ENCODE measurements at places on chromosomes 4 and X.

GRCh38 chr4:142523111-142523510 is 323.0 kb downstream of the INPP4B start:
- DNase-seq, result no peak

DNA sequence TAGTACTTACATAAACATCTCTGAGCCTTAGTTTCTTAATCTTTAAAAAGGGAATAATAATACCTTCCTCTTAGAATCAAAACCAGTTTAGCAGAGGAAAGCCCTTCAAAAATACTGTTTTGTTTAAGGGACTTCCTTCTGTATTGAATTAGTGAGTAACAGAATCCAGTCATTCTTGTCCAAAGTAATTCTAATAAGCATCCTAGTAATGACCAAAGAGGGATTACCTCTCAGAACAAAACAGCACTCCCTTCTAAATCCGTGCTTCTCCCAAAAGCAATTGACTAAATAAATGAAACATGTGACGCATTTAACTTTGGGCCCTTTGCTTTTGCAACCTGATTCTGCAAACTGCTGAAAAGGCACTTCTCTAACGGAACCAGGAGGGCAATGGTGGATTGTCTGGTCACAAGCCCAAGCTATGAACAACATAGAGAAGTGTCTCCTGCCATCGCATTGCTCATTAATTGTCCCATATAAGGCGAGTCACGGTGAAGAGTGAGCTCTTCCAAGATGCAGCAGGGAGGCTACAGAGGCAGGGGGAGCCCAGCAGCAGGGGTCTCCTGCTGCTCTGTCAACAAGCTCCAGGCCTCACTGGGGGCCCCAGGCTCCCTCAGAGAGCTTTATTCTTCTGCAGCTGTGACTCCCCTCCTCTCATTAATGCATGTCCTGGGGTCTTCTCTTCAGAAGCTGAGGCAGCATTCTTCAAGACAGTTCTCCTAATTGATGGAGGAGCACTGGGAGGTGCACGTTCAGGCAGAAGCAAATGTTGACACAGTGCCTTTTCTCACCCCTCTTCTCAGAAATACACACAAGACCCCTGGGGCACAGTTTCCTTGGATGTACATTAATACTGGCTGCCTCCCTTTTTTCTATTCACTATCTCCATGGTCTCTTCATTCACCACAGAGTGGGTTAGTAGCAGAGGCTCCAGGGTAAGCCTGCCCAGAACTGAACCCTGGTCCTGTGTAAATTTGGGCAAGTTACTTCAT is 419.6 kb upstream of the RASGEF1B start:
- no peak for DNase-seq

DNA sequence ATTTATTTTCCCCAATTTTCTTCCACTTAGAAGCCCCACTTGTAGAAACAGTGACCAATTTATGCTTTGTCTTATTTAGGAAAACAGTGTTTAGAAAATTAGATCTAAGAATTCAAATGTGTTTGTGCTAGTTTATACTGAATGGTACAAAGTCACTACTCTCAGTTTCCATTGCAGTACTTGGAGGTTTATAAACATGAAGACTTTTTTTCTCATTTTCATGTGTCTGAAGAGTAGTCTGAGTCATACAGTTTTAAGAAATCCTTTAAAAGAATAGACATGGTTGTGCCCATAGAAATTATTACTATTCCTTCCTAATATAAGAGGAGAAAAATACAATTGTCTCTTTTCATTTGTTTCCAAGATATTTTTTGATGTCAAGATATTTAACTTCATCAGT is 458.7 kb downstream of the NAF1 start:
- no peak for DNase-seq

GRCh38 chrX:107107459-107107858 is 11.2 kb downstream of the RBM41 start:
- DNase-seq, result no peak

GRCh38 chr4:103996637-103997036 is 276.9 kb upstream of the TACR3 start:
- DNase-seq, result peak; percentile 86

GRCh38 chrX:130014770-130015169 is 32.3 kb downstream of the BCORL1 start:
- no peak for DNase-seq

- no peak for DNase-seq
Measured at GRCh38 chrX:151753313-151754046, 18.9 kb downstream of the CNGA2 start.

DNA sequence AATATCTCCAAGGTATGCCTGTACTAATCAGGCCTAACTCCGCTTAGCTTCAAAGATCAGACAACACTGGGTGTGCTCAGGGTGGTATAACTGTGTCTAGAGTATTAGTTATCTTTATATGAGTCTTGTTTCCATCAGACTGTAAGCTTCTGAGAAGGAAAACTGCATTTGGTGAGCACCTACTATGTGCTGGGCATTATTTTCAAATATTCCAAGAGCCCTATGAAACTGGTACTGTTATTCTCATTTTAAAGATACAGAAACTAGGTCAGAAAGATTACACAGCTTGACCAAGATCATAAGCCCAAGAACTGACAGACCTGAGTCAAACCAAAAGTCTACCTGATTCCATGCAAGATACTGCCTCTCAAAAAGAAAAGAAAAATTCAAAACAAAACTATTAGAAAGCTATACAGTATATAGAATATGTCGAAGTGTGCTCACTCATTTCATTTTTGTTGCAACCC is 44.4 kb downstream of the LRBA start:
- DNase-seq, result no peak

DNA sequence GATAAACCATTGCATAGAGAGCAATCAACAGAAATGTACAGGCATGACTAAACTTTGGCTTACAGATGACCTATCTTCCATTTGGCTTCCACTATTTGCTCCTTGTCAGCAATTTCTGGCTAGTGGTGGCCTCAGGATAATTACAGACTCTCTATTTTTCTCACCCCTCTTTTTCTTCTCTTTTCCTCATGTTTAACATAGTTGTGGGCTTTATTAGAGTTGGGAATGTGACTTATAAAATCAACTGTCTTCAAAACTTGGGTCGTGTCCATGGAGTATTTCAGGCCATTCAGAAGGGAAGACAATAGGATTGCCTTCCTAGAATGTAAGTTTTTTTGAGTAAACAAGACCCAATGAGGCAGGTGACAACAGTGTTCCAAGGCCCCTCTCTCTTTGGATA is 236.2 kb downstream of the FRAS1 start:
- DNase-seq, result no peak

DNA sequence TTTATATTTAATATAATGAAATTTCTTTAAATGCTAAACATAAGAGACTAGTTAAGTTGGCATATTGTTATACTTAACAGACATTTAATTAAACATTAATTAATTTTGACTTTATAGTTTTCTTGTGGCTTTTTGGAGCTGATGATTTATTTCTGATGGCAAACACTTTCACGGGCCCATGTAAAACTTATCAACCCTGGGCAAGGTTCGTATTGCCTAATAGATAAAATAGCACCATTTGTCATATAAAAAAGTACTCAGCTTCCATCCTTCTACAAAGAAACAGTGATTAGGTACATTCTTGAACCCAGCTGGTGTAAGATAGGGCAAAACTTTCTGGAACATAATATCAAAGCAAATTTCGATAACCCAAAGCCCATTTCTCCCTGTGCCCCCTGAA is 63.2 kb downstream of the PAK3 start:
- DNase-seq, result no peak

- no peak for DNase-seq
Measured at GRCh38 chr4:3786196-3786869, 20.1 kb downstream of the ADRA2C start.

DNA sequence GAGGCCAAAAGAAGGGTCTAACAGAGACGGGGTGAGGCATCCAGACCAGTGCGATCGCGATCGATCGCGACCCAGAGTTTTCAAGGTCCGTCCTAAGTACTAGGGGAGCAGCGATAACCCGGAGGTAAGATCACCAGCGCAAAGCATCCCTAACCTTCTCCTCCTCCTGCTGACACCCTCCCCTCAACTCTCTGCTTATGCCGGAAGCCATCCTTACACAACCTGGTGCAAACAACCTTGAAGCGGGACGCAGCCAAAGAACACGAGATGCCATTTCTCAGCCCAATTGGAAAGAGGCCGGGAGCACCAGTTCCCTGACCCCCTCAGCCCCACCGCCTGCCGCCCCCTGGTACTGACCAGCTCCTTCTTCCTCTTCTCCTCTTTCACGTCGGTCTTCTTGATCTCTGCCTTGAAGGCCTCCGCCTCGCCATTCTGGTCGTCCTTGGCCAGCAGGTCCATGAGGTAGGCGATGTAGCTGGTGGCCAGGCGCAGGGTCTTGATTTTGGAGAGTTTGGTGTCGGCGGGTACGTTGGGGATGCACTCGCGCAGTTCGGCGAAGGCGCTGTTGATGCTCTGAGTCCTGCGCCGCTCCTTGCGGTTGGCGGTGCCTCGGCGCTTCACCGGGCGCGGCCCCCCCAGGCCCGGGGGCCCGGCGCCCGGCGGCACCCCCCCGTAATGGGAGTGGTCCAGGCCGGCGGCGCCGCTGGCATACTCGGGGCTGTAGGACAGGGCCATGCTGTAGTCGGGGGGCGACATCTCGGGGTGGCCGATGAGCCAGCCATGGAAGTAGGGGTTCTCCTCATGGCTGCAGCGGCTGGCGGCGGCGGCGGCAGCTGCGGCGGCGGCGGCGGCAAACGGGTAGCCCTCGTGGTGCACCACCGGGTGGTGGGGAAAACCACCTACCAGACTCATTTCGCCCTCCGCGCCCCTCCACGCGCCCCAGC is 1.4 kb downstream of the HAND2 start:
- DNase-seq, result no peak

DNA sequence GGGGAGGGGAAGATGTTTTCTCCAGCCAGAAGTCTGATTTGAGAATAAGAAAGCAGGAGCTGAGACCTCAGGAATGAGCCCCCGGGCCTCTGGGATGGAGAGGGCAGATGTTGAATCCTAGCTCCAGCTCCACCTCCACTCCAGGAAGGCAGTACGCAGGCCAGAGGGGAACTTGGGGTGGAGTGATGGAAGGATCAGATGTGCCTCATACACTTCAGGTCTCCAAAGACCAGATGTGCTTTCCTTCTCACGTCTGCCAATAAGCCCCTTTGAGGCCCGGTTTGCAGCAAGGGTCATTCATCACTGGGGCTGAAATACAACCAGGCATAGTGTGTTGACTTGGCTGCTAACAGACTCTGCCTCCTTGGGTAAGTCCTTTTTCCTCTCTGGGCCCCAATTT is 28.1 kb downstream of the STARD8 start:
- DNase-seq, result no peak

- DNase-seq, result no peak
Measured at GRCh38 chr4:127055357-127055756, 577.4 kb upstream of the INTU start.

- no peak for DNase-seq
Measured at GRCh38 chrX:9182041-9182440, 148.1 kb upstream of the FAM9B start.

DNA sequence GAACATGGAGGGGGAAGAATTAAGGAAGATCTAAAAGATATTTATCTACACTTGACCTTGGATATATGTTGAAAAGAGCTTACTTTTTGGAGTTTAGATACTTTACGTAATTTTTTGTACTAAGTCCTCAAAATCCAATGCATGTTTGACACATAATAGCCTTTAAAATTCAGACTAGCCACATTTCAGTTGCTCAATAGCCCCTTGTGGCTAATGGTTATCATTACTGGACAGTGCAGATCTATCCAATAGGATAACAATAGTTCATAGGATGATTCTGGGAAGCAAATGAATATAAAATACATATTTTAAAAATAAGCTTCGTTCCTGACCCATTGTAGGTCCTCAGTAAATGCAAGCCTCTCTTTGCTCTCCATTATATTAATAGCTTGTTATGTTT is 13.8 kb downstream of the AP1AR start:
- DNase-seq, result no peak

GRCh38 chr4:18318682-18319388 is 297.3 kb upstream of the LCORL start:
- no peak for DNase-seq

GRCh38 chr4:179415847-179416223 is 1973.6 kb upstream of the AGA start:
- no peak for DNase-seq

- DNase-seq, result no peak
Measured at GRCh38 chr4:173211838-173212237, 43.2 kb downstream of the GALNT7 start.

- no peak for DNase-seq
Measured at GRCh38 chr4:37661772-37662171, 24.4 kb downstream of the RELL1 start.

DNA sequence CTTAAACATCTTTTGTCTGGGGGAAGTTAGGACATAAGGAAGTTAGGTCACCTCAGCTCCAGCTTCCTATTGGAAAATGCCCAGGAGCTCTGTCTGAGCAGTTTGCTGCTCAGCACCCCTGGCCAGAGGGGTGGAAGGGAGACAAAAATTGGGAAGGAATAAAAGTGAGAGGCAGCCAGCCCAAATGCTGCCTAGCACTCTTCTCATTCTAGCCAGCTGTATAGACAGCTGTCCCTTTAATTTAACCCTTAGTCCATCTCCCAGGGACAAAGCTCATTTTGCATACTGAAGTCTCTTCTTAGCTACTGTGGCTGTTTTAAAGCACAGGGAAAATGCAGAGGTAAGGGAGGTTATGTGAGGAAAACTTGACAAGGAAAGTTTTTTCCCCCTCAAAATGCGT is 89.5 kb upstream of the CITED1 start:
- DNase-seq, result no peak

GRCh38 chr4:25865586-25865985 is 2.8 kb upstream of the SEL1L3 start:
- peak; percentile 92 for DNase-seq

DNA sequence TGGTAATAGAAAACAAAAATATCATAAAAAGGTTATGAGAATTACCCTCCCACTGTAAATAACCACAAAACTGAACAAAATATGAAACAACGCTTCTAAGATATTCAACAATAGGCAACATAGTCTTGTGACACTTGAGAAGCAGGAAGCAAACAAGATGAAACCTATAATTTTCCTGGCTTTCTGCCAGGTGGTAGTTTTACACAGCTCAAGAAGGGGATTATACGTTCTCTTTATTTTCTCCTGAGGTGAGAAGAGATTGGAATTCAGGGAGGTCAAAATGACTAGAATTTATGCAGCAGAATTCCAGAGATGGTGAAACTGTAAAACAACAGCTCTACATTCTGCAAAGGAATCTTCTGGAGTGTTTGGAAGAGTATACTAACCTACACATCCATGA is 186.0 kb downstream of the HHIP start:
- DNase-seq, result no peak

DNA sequence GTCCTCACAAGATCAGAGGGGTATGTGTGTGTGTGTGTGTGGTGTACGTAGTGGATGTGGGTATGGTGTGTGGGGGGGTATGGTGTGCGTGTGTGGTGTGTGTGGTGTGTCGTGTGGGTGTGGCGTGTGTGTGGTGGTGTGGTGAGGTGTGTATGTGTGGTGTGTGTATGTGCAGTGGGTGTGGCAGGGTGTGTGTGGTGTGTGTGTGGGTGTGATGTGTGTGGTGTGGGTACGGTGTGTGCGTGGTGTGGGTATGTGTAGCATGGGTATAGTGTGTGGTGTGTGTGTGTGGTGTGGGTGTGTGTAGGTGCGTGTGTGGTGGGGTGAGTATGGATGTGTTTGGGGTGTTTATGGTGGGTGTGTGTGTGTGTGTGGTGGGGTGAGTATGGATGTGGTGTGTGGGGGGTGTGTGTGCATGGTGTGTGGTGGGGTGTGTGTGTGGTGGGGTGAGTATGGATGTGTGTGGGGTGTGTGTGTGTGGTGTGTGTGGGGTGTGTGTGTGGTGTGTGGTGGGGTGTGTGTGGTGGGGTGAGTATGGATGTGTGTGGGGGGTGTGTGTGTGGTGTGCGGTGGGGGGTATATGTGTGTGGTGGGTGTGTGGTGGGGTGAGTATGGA is 182.0 kb downstream of the PALLD start:
- DNase-seq, result no peak

GRCh38 chr4:155032521-155033229 is 175.8 kb upstream of the NPY2R start:
- DNase-seq, result no peak

- DNase-seq, result no peak
Measured at GRCh38 chr4:120079839-120080520, 13.3 kb upstream of the MAD2L1 start.
